Stimulated activated CD4-positive, alpha-beta T cell treated with anti-CD3 and anti-CD28 coated beads, Interleukin-12 subunit alpha, Interleukin-12 subunit beta, amount 100 ng/mL, for 24 hours (primary cell): ENCODE measurements at places on chromosomes 3 and 15.

GRCh38 chr15:58985443-58985842, 2.0 kb upstream of the RNF111 start:
- no peak for DNase-seq

DNA sequence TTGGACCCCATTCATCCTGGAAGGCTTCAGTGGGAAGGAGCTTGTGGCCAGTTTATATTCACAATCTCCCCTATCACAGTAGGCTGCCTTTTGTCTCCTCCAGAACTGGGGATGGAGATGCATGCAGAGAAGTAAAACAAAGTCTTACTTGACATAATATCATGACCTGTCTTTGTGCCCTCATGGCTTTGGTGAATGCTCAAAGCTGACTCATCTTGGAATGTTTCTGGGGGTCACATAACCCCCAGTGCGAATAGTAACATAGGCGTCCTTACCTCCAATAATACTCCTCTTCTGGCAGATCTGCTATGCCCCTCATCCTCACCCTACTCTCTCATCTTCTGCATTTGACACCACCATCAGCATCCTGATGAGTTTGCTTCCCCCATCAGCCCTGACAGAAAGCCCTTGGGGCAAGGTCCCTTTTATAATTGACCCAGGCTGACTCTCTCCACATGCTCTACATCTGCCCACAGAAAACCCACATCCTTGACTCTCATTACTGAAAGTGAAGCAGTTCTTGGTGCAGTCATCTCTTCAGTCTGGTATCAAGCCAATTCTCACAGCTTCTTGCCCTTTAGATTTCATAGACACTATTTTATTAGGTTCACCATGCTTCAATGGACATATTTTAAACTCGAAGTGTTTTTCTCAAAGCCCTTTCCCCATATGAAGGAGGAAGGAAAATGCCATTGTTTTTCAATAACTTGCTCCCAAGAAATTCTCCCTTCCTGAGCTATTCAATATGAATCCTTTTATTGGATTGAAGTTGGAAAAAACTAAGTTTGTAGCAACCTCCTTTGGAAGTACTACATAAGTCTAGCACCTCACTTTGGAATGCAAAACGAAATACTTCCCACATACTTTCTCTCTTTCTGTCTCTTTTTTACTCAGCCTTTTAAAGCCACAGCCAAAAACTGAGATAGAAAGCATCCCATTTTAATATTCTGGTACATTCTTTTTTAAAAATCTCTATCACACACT, 36.6 kb downstream of the OSTN start:
- no peak for DNase-seq

DNA sequence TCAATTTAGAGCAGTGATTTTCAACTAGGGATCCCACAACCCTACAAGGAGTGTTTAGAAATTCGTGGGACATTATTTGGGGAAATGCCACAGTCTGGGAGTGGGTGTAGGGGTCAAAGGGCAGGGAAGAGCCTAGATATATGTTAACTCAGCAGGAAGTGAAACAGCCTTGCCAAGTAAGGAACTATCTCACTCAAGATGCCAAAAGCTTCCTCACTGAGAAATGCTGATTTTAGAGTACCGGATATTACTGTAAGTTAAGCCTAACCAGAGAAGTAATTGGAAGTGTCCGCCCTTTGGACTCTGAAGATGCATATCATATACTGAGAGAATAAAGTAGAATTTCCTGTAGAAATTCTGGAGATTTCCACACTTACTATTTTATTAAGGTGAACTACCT, 158.6 kb downstream of the BBX start:
- no peak for DNase-seq

GRCh38 chr15:63942486-63943365, 103.6 kb downstream of the DAPK2 start:
- DNase-seq: no peak
